Ecto neural progenitor cell (in vitro differentiated cells): ENCODE measurements at places on chromosomes 12 and 14.

GRCh38 chr12:95838125-95838524 is 20.6 kb upstream of the SNRPF start:
- DNase-seq: no peak

- no peak for DNase-seq
Observed at GRCh38 chr12:1564067-1564466, 30.3 kb downstream of the FBXL14 start.

DNA sequence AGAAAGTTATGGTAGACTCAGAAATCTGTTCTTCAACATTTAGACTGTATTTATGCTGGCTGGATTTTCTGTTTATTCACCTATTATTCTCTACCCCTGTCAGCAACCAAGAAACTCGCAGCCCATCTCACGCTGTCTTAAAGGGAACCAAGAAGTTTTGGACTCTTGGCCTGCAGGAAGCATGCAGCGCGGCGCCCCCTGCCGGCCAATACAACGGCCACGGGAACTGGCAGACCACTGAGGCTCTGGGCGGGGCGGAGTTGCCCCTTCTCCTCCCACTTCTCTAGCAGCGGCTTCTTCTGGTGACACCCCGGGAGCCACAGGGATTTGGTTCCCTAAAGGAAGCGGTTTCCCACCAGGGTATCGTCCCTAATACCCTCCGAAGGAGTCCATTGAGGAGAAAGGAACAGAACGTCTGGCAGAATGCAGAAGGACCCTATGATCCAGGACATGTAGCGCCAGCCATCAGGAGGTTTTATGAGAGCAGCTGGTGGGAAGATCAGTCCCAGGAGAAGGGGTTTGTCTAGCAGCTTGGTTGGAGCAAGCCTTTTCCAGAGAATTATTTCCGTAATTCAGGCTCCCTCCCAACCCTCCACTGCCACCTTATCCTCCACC is 21.0 kb upstream of the RNASE2 start:
- peak; percentile 83 for DNase-seq

DNA sequence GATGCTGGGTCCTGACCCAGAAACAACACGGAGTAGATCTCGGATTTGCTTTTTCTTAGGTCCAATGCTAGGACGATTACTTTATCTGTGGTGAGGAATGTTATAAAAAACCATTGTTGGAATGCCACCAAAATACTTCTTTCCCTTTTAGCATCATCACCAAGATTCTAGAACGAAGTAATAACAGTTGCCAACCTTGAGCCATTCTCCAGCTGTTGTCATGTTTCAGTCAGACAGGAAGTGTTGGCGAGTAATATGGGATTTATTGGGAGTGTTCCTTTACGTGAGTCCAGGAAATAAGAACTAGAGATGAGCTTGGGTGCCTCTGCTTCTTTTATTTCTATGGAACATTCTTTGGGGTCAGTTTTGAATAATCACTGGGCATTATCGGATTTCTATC is 892.9 kb downstream of the DIO2 start:
- no peak for DNase-seq

GRCh38 chr14:91383439-91383838 is 34.2 kb downstream of the CCDC88C start:
- no peak for DNase-seq

DNA sequence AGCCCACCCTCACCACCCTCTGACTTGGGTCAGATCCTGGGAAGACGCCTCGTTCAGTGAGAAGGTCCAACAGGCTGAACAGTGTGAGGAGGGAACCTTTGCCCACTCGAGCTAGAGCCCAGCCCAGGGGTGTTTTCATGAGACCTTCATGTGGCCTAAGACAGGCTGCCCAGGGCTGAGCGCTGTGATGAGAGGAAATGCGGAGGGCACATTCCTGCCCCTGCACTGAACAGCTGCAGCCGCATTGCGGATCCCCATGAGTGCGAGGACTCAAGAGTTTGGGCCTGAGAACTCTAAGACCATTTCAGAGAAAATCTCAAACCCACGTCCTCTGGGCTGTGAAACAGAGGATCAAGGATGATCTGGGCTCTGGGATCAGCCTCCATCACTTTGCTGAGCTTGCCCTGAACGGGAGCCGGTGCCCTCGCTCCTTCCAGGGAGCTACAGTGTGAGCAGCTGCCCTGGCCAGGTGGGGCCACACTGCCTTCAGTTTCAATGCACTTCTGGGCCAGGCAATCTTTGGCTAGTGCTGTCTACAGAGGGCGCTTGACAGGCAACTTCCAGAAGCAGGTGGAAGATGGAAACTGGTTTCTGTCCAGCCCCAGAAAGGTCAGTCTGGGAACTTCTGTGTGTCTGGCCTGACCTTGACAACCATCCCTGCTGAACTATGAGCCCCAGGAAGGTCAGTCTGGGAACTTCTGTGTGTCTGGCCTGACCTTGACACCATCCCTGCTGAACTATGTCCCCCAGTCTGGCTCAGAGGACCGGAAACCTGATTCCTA is 43.5 kb upstream of the P2RX7 start:
- DNase-seq: no peak

- DNase-seq: no peak
Observed at GRCh38 chr12:109625131-109625559, 51.6 kb downstream of the MVK start.

GRCh38 chr12:57514720-57515407 is 5.5 kb downstream of the DDIT3 start:
- DNase-seq: no peak

DNA sequence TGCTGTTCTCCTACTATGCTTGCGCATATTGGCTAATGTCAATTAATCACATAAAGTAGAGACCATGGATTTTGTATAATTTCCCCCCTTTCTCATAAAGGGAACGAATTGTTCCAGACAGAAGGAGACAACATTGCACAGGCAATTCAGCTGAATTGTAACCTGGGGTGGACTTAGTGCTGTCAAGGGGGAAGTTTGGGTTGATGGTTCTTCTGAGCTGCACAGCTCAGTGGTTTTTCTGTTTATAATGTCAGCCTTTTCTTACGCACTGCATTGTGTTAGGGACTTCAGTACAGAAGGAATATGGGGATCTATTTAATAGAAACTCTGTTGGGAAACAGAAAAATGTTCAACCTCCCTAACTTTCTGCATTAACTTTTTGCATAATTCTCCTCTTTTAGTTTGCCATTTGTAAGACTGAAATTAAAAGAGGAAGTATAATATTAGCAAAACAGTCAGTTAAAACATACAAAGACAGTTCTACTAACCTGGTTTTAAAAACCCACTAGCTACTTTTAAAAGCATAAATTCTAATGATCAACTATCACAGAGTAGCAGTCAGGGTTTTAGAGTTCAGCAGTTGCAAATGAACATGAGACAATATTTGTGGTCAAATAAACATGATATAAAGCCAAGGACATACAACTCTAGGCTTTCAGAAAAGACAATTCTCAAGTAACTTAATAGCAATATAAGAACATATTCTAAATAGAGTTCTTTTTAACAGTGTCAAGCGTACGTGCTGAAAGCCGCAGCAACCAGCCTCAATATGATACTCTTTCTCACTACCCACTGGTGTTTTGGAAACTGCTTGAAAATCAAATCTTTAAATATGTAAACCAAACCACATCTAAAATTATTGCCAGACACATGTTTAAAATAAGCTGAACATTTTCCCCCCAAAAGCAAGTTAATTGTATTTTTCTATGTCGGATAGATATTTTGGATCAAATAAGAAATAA is 393.0 kb downstream of the FSCB start:
- DNase-seq: no peak

DNA sequence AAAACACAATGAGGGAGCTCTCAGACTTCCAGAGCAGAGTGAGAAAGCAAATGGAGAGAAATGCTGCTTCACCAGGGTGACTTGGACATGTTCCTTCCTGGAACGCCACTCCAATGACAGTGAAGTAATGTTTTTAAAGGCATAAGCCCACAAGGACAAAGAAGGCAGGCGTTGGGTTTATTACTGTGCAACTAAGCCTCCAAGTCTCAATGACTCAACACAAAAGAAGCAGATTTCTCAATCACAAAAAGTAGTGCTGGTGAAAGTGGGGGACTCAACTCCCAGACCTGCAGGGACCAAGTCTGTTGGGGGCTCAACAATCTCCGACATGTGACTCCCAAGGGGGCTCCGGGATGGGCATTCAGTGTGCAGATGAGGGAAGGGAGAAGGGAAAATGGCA is 505.2 kb downstream of the BCL11B start:
- no peak for DNase-seq

DNA sequence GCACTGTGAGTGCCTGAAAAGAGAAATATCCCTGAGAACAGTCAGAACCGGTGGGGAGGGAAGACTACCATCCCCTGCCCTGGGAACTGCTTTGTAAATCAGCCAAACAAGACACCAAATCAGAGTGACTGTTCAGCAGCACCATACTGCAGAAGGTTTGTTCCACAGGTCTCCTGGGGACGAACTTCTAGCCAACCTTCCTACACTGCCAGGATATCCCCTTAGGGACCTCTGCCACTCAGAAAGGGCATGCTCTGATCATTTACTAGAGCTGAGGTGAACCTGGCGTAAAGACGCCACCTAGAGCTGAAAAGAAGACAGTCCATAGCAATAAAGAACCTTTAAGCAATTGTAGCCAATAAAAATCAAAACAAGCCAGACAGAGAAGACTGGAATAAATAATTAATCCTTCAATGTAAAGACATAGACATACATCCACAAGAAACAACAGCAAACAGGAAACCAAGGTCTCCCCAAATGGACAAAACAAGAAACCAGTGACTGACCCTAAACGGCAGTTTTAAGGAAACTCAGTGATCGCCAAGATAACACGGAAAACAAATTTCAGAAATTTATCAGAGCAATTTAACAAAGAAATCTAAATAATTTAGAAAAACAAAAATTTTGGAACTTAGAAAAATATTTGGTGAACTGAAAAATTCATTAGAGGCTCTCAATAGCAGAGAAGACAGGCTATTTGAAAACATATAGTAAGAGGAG is 228.1 kb upstream of the AMIGO2 start:
- no peak for DNase-seq

GRCh38 chr12:25254271-25254880 is 3.6 kb upstream of the KRAS start:
- DNase-seq: no peak

DNA sequence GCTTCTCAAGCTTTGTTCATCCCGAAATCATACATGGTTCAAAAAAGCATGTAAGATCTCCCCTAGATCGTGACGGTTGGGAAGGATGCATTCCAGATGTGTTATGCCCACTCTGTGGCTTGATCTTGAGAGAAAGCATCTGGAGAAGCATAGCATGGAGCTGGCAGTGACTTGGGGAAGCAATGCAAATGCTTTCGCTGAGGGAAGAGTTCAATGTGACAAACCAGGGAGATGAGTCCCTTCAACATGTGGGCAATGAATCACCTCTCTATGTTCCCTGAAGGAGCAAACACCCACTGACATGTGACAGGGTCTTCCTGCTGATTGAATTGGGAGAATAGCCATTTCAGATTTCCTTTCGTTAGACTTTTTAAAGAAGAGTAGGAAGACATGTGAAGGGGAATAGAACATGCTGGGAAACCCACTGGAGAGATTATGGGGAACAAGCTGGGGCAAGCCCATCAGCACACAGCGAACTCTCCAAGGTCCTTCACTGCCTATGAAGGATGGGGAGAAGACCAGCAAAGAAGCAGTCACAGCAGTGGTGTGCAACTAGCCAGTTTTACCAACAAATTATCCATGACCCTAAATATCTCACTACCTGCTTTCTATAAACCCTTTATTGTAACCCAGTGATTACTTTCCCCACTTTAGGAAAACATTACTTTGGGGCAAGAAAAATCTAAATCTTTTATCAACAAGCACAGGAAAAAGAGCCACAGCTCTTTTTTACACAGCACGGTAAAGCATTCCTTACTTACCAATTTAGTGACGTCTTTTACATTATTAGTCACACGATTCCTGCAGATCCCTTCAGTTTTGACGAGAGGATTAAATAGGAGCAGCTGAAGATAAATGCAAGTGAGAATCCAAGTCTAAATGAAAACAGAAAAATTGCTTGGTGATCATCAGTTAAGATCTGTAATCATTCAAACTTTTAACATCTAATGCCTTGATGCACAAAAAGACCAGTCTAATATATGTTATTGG is 35.0 kb downstream of the KITLG start:
- DNase-seq: no peak

DNA sequence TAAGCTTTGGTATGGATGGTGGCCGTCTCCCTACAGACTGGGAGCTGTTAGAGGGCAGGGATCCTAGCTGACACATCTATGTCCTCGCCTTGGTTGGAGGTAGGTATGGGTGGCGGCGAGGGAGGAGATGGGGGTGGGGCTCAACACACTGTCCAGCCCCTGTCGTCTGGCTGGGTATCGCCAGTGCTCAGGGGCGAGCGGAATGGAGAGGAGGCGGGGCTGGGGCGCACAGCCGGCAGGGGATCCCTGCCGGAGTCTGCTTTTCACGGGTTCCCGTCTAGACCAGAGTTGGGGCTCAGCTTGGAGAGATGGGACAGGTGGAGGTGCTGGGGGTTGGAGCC is 16.1 kb downstream of the TAMALIN start:
- DNase-seq: peak; percentile 72

GRCh38 chr12:111425655-111426054 is 19.9 kb downstream of the SH2B3 start:
- DNase-seq: no peak

- DNase-seq: peak; percentile 10
Observed at GRCh38 chr12:106889950-106890626, 65.6 kb upstream of the TMEM263 start.

- DNase-seq: no peak
Observed at GRCh38 chr12:27822076-27822712, 42.2 kb upstream of the MANSC4 start.

GRCh38 chr12:49061157-49061650 is 610 bp upstream of the KMT2D start:
- DNase-seq: peak; percentile 51

- DNase-seq: peak; percentile 29
Observed at GRCh38 chr12:34598352-34598827, 576.1 kb downstream of the ALG10 start.

- no peak for DNase-seq
Observed at GRCh38 chr14:58077621-58078020, 74.4 kb downstream of the ARMH4 start.

DNA sequence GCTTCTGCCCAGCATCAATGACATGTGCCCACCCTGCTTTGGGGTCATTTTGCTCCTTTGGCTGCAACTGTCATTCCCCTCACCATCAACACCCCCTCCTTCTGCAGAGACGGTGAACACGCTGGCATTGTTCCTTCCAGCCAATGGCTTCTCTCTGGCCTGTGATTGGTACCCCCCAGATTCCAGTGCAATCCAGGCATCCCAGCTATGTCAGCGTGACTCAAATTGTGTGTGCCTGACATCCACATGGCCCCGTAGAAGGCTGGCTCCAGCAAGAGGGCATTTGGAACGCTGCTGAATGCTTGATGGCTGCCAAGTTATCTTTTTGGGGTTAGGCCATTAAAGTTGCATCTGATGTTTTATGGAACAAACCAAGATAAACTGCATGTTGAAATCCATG is 21.0 kb upstream of the CCND2 start:
- DNase-seq: peak; percentile 53

DNA sequence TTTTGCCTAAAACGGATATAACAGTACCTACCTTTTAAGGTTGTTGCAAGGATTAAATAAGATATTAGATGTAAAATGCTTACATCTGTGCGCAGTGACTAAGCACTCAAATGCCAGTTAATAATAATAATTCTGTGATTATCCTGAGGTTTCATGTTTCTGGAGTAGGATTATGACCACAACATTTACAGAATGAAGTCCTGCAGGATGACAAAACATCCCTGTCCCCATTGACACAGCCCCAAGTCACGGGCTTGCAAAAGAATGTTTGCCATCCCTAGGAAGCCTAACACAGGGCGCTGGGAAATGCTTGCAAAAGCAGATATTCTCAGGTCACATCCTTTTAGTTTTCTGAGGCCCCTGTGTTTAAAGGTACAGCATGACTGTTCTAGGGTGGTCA is 20.1 kb downstream of the SUSD6 start:
- DNase-seq: no peak

GRCh38 chr14:68771631-68772030 is 21.2 kb downstream of the ZFP36L1 start:
- no peak for DNase-seq
